PC-3 (cell line): ENCODE measurements at places on chromosomes 1 and 21. TPM values are rescaled to one million over a fixed set of nuclear protein-coding genes. Genes with fewer than 3 reads are reported as not detected.

The CBS gene
- total RNA-seq, result 8.9 and 9.6 TPM in 2 replicates

GRCh38 chr1:35777109-35777508 lies 7.3 kb upstream of the CLSPN start:
- no peaks in the 10 kb centered on the region; the same call in 1 of the 2 replicates for H3K36me3 ChIP-seq
- H3K4me1 ChIP-seq, result no peaks in the 10 kb centered on the region
- H3K4me3 ChIP-seq, result no peak overlapping the region
- no peak for DNase-seq
- H3K27me3 ChIP-seq, result no peaks in the 10 kb centered on the region

GRCh38 chr1:10701145-10701544 lies 95.3 kb downstream of the CASZ1 start:
- no peak for DNase-seq
- H3K36me3 ChIP-seq, result no peaks in the 10 kb centered on the region
- no peaks in the 10 kb centered on the region for H3K27me3 ChIP-seq
- no peak overlapping the region for H3K4me3 ChIP-seq

GRCh38 chr1:52192436-52192835 lies 50.5 kb downstream of the ZFYVE9 start:
- no peaks in the 10 kb centered on the region for H3K36me3 ChIP-seq
- no peak overlapping the region for H3K4me3 ChIP-seq
- DNase-seq, result no peak
- no peak overlapping the region for H3K27ac ChIP-seq
